ENCODE measurements at places on chromosomes 12 and 14.

GRCh38 chr12:95760371-95760770, 30.2 kb downstream of the NTN4 start:
- DNase-seq, result no peak

DNA sequence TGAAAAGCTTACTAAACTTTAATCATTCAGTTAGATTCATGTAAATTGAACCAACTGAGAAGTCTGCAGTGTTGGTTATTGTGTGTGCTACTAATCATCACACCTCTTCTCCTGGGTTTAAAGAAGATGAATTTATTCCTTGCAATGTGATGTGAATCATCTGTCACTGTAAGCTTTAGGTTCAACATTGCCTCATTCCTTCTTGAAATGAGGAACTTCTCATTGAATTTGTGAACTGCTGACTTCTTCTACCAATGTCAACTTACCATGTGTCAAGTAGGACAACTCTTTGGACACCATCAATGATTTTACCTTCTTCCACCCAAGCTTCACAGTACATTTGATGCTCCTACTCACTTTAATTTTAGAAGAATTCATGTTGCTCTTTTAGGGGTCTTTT, 17.4 kb upstream of the PRB2 start:
- DNase-seq, result no peak

DNA sequence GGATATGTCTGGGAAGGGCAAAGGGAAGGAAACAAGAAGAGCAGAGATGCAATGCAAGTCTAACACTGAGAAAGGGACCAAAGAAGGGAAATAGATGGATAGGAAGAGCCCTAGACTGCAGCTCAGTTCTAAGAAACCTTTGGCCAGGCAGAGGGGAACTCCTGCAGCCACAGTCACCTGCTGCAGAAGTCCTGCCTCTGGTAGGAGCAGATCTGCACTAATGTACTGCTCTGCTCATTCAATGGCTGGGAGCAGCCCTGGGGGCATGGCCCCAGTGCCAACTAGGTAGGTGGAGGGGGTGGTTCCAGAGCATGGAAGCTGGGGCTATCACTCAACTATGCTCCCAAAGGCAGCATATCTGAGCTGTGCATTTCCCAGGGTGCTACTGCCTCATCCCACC, 388.9 kb downstream of the PCNX1 start:
- no peak for DNase-seq

GRCh38 chr14:36057452-36058116, 118.9 kb downstream of the PTCSC3 start:
- no peak for DNase-seq

GRCh38 chr14:64444984-64445845, 20.1 kb upstream of the AKAP5 start:
- DNase-seq, result peak; percentile 20

- no peak for DNase-seq
Observed at GRCh38 chr12:68292151-68292943, 38.9 kb upstream of the IL22 start.

GRCh38 chr12:50186681-50187080, 19.5 kb upstream of the CERS5 start:
- DNase-seq, result no peak

- no peak for DNase-seq
Observed at GRCh38 chr14:91302391-91302790, 57.9 kb upstream of the GPR68 start.

- DNase-seq, result no peak
Observed at GRCh38 chr12:65585648-65586602, 238.4 kb upstream of the HMGA2 start.

- DNase-seq, result no peak
Observed at GRCh38 chr12:133010657-133011297, 24.6 kb downstream of the ZNF26 start.

GRCh38 chr12:124401704-124402221, 106.9 kb downstream of the RFLNA start:
- DNase-seq, result no peak

DNA sequence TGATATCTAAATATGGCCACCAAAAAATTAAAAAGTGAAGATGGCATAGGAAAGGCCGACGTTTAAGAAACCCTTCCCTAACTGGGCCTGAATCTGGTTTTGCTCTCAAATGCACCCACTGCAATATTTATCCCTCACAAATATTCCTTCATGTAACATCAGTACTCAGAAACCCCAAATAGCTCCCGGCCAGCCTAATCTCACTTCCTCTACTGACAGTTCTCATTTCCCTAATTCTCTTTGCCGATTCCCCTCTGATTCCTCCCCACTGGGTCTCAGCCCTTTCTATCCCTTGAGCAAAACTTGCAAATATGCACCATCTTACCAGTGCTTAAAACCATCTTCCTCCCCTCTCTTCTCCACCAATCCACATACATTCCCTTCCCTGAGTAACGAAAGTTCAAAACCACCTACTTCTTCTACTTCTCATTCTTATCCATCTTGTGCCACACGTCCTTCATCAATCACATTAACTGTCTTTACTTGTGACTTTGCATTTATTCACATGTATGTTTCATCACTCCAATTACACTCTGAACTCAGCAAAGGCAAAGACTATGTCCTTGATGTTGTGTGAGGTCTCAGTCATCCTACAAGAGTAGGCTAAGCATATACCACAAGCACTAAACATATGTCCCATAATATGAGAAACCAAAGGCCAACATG, 23.1 kb downstream of the KCNK10 start:
- no peak for DNase-seq

DNA sequence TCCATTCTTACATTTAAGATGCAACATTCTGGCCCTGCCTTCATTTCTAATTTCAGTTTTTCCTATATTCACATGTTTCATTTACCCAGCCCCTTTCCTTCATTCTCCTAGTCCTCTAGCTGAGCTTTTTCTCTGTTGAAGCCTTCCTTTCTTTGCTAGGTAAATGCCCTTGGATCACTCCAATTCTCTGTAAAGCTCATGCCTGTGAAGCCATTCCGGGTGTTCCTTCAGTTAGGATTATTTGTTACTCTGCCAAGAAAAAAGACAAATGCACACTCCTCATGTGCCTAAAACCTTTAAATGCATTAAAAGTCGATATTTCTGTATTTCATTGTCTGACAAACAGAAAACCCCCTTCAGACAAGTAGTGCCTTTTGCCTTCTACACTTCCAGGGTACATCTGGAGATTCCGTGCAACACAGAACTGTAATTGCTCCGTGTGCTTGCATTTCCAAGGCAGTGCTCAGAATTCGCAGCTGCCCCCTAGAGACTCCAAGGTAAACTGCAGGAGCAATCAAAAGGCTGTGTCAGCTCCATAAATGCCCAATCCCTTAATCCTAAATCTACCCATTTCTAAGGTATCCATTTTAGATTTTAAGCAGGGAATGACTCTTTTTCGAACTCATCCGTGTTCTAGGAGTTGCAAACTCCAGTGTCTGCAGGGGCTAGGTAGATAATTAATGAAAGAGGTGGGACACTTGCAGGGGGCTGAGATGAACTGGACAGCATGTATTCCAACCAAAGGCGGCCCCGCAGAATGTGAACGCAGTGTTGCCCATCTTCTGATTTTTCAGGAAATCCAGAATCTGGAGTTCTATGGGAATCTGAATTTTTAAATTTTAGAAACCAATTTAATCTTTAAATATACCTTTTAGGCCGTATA, 320.2 kb downstream of the GRIN2B start:
- DNase-seq, result no peak

DNA sequence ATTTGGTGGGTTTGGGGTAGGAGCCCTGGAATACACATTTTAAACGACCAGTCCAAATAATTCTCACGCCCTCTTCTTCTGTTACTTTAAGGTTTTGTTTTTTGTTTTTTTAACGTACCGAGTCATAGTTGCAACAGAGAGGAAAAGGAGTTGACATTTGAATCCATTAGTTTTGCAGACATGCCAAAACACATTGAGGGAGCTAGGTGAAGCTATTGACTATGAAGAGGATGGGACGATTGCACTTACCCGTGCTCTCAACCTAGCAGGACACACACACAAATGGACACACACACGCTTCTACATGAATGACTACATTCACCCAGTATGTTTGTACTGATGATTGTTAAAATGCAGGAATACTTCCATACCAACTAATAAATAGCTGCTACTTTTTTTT, 54.3 kb upstream of the CIT start:
- no peak for DNase-seq

DNA sequence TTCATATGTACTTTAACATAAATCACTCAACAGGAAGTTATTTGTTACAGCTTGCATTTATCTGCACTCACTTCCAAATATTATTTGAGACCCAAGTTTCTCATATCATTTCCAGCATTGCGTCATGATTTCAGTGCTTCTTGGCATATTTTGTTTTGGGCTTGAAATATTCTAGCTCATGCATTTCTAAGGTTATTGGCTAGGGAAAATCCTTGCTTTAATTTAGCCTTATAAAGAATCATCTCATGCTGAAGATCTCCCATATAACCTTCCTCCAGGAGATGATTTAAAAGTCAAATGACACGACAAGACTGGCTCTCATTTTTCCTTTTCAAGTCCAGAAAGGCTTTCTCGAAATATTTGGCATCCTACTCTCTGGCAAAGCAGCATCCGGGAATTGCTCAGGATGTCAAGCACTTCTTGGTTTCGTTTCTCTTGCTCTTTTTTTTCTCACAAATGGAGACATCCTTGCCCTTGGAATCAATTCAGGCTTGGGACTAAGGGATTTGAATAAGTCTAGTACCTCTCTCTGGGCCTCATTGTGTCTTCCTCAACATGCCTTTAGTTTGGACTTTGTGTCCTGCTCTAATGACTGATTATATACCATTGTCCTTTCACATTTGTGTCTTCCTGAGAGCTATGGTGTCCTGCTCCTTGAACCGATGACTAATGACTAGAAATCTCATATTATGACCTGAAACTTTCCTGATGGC, 295.0 kb downstream of the RMST start:
- no peak for DNase-seq

GRCh38 chr14:31080056-31080455, 53.9 kb upstream of the STRN3 start:
- no peak for DNase-seq

DNA sequence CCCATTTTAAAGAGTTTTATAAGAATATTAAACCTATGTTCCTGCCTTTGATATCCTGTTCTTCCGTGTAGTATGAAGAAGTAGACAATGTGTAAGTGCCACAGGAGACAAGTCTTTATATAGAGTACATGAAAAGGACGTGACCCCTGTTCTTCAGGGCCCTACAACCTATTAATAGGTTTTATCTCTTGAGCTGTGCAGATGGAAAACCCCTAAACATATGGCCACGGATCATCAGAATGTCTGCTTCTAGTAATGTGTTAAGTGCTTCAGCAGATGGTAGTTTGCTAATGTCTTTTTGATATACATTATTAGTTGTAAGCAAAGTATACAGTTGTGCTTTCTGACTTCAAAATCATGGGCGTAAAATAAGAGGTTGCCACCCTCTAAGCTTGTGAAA, 228.5 kb downstream of the PTPRO start:
- no peak for DNase-seq

- DNase-seq, result no peak
Observed at GRCh38 chr12:114888928-114889584, 205.1 kb upstream of the TBX3 start.

DNA sequence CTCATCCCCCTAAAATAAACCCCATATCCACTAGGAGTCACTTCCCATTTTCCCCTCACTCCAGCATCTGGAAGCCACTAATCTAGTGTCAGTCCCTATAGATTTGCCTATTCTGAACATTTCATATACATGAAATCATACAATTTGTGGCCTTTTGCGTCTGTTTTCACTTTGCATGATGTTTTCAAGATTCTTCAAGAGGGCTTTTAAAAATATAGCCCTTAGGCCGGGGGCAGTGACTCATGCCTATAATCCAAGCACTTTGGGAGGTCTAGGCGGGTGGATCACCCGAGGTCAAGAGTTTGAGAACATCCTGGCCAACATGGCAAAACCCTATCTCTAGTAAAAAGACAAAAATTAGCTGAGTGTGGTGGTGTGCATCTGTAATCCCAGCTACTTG, 104.7 kb downstream of the VEZT start:
- no peak for DNase-seq

GRCh38 chr12:128797119-128798118, 26.3 kb downstream of the SLC15A4 start:
- DNase-seq, result no peak

GRCh38 chr12:91877456-91878235, 268.0 kb downstream of the BTG1 start:
- peak; percentile 31 for DNase-seq

DNA sequence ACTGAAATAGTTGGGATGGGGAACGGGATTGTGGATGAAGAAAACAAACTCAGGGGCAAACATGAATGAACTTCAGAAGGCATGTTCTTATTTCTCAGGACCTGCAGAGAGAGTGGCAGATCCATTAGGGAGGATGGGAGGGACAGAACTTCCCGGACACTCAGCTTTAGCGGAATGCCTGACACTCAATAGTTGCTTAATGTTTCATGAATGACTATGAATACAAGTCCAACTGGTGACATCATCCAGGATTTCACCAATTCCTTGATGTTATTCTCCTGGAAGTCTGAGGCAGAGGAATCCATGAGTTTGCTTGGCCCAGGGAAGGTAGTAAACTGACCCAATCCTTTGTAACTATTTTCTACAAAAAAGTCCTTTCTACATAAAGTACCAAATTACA, 37.8 kb upstream of the LRRC10 start:
- DNase-seq, result no peak

DNA sequence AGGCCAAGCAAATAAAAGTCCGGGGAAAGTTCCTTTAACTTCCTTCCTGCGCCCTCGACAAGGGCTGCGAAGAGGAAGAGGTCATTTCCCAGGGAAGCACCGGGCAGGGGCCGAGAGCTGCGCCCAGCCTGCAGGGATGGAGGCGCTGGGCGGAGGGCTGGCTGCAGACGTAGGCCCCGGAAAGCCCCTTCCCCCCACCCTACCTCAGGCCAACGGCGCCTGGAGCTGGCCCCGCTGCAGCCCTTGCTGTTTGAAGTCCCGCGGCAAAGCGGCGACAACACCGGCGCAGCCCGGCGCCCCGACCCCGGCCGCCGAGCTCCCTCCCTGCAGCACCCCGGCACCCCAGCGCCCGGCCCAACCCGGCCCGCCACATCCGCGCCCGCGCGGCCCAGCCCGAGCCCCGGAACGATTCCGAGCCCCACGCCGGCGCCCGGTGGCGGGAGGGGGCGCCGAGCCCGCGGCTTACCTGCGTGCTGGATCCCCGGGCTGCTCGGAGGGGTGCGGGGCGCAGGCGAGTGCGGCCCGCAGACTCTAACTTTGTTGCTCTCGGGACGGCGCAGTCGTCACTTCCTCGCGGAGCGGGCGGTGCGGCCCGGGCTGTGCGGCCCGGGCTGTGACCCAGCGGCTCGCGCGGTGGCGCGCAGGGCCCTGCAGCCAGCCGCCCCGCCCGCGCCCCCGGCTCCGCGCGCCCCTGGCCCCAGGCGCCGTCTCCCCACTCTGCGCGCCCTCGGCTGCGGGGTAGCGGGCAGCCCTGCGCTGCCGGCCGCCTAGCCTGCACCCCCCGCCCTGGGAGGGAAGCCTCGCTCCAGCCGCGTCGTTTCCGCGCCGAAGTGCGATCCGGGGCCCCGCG, 64.8 kb upstream of the PTGR2 start:
- DNase-seq, result no peak

DNA sequence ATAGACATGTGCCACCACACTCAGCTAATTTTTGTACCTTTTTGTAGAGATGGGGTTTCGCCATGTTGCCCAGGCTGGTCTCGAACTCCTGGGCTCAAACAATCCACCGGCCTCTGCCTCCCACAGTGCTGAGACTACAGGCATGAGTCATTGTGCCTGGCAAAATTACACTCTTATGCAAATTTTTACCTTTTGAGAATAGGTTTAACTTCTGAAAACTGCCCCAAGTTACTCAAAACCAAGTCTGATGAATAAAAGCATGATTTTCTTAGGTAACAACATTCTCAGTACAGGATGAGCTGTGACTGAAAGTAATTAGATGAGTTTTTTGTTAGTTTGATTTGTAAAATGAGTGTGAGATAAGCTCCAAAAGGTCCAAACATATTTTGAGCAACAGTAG, 166.0 kb downstream of the RPS29 start:
- DNase-seq, result no peak
